Cortex of kidney (tissue), 1 donor: ENCODE measurements at places on chromosomes 6 and 20.

DNA sequence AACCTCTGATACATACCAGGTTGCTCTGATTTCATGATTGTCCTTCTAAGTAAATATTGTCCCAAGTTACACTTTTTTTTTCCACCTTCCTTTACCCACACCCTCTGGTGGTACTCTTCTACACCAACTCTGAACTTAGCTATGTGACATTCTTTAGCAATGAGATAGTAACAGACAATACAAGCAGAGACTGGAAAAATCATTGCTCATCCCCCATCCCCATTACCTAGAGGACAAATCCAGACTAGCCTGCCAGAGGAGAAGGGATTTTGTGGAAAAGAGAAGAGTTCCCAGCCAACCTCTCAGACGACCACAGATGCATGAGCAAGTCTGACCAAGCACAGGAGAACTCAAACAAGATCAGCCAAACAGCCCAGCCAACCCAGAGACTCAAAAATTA, 32.8 kb upstream of the TFAP2B start:
- no peak for DNase-seq

- DNase-seq = no peak
Observed at GRCh38 chr20:58963060-58963584, 17.9 kb upstream of the NELFCD start.

DNA sequence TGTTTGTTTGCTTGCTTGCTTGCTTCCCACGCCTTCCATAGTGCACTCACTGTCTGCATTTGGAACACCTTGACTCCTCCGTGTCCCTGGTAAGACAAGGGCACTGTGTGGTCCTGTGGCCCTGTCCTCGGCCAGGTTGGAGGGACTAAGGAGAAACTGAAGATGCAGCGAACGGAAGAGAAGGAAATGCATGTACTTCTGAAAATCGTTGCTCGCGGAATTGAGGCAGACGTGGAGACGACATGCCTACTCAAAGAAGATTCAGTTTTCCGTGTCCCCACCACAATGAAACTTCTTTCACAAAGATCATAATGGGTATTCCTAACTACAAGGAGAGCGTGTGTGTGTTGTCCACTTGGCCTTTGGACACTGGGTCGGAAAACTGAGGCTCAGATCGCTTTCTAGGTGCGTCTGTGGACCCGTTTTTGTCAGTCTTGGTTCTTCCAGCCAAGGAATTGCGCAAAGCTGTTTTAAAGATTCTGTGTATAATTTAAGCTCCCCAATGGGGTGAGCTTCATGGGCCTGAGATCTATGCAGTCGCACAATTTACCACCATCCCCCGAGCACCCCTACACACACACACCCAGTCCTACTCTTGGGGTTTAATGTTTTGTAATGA, 120.4 kb upstream of the ZNF184 start:
- DNase-seq = no peak

DNA sequence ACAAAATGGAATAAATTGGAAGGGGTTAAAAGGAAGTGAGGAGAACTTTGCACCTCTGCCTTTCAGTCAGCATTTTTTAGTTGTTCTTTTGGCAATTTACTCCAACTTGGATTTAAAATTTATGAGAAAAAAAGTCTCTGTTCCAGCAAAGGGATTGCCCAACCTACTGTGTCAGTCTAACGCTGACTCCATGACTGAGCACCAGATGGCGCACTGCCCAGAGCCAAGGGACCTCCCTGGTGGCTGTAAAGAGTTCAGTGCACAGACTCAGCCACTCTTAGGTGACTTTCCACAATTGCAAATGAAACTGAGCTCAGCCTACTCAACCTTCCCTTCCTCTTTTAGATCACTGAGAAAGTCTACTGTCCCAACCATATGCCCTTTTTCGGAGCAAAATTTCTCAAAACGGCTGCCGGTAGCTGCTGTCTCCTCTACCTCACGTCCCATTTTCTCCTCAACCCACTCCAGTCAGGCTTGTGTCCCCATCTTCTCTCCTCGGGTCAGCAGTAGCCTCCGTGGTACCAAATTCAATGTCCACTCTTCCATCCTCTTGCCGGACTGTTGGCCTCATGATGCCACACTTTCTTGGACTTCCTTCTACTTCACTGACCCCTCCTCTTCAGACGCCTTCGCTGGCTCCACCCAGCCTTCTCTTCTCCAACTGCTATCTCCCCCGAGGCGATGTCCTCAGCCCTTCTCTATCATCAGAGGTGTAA, 38.7 kb downstream of the GSTA2 start:
- no peak for DNase-seq

DNA sequence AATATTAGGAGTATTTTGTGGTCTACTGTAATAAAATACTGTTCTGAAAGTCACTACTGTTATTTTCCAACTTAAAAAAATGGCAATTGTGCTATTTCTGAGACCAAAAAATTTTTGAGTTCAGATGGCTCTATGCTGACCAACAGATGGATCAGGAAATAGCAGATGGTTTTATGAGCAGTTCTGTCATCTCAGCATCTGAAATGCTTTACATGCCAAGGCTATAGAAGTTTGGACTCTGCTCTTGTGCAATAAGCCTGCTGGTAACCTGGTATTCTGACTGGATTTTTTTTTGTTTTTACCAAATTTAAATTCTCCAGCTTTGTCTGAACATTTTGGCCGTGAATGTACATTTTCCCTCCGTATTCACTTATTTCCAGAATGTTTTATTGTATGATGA, 1127.5 kb downstream of the GRIK2 start:
- no peak for DNase-seq

DNA sequence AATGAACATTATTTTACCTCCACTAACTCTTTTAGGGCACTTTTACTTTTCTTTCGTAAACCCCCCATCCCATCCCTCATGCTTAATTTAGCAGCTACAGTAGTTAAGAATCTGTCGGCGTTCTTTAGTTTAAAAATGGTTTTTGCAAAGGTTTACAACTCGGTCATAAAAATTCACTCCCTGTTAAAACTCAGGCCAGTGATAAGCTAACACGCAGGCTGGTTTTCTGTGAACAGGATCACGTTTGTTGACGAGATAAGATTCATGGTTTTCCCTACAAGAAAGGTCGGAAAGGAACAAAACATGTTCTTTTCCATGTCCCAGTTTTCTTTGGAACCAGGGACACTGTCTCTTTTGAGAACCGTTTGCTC, 101.1 kb downstream of the TOX2 start:
- DNase-seq = no peak

DNA sequence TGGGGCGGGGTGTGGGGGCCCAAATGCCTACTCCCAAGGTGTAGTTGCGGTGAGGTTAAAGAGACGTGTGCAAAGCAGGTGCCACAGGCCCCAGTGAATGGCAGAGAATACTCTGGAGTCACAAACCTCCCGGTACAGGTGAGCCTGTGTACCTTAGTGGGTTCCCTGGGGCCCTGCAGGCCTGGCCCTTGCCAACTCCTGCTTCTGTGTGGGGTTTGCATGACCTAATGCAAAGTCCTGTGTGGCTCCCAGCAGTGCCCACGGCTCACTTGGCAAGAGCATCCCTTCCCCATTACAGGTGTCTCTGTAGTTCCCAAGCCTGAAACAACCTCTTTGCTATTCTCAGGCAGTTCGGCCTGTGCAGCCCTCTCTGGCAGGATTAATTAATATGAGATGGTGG, 17.5 kb downstream of the SPDEF start:
- no peak for DNase-seq
